Activated CD4-positive, CD25-positive, alpha-beta regulatory T cell treated with anti-CD3 and anti-CD28 coated beads, Interleukin-2, amount 50 U/mL, for 72 hours (primary cell): ENCODE measurements at places on chromosomes 16 and 17.

DNA sequence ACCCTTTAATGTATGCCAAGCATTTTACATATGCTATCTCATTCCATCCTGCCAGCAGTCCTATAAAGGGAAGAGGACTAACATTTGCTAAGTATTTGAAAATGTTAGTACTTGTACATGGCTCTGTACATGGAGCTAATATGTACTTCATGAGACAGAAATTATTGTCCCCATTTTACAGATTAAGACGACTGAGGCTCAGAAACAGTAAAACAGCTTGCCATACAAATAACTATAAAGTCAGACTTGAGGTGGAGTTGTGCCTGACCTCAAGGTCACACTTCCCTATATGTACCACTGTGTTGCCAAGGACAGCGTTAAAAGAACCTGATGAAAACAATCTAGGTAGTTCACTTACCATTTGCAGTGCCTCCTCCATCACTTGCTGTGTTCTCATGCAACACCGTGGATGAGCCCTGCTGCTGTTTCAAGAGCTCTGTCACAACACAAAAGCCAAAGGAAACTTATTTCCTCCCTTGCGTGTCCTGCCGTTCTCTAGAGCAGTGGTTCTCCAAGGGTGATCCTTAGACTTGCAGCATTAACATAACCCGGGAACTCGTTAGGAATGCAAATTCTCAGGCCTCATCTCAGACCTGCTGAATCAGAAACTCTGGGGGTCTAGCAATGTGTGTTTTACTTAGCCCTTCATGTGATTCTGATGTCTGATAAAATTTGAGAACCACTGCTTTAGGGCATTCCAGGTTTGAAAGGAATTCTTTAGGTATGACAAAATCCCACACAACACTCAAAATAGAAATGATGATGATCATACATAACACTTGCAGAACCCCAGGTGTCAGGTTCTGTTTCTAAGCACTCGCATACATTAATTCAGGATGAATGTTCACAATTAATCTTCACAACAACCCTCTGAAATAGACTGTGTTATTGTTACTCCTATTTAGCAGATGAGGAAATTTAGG, 51.2 kb upstream of the MTMR4 start:
- no peak for DNase-seq

- no peak for DNase-seq
Observed at GRCh38 chr16:51697454-51697853, 546.4 kb upstream of the SALL1 start.

- DNase-seq = no peak
Observed at GRCh38 chr17:27569884-27570577, 61.0 kb upstream of the LGALS9 start.

GRCh38 chr16:56242740-56243139, 51.5 kb downstream of the GNAO1 start:
- no peak for DNase-seq

- DNase-seq = no peak
Observed at GRCh38 chr17:72171703-72172667, 51.2 kb downstream of the SOX9 start.
